ENCODE measurements at places on chromosomes 13 and 19.

DNA sequence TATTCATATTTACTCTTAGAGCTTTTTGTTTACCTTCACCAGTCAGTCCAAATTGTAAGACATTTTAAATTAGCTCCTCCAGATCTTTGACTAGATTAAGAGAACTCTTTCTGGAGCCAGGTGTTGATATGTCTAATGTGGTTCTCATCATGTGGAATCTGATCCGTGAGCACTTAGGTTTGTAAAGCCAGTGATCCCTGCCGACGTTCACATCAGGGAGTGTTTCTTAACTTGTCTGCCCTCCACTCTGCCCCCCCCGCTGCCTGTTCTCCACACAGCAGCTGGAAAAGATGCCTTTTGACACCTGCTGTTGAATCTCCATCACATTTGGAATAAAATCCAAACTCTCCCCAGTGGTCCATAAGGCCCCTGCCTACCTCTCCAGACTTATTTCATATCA, 17.7 kb downstream of the METTL21C start:
- no peak for DNase-seq

DNA sequence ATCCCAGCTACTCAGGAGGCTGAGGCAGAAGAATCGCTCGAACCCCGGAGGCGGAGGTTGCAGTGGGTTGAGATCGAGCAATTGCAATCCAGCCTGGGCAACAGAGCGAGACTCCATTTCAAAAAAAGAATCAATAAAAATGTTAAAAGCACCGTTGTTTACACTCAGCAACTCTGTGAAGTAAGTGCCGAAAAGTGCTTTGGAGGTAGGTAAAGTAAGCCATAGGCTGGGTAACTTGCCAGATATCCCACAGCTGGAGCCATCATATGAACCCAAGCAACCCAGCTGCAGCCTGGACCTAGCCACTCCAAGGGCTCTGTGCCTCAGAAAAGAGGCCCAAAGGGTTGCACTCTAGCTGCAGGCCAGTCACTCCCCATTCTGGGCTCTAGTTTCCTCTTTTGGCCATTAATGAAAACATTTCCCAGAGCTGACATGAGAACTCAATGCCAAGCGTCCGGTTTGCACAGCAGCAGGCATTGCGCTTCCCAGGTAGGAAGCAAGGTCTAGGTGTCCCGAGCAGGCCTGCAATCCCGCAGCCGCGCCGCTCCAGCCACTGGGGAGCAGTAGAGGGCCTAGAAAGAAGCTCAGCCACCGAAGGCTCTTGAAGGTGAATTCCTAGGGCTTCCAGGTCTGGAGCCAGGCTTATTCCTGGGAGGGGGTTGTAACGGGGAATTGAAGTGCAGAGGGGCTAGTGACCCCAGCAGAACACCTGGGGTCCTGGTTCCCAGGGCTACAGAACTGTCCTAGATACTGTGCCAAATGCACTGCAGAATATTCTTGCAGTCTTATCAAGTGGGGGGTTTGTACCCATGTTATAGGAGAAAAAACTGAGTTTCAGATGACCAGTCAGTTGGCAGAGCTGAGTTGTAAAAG, 4.1 kb upstream of the CD79A start:
- peak; percentile 62 for DNase-seq

DNA sequence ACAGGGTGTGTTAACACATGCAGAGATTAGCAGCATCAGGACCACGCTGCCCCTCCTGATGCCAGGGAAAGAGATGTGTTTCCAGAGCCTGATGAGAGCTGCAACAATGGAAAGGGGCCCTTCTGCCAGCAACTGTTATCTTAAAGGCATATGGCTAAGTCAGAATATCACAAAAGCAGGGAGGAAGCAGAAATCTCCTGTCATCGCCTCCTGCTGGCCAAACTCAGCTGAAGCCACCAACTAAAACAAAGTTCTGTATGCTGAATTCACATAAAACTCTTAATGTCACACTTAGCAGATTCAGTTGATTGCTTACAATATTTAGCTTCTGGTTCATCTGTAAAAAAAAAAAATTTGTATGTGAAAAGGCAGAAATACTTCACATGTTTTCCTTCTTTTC, 178.2 kb downstream of the GPC5 start:
- no peak for DNase-seq

DNA sequence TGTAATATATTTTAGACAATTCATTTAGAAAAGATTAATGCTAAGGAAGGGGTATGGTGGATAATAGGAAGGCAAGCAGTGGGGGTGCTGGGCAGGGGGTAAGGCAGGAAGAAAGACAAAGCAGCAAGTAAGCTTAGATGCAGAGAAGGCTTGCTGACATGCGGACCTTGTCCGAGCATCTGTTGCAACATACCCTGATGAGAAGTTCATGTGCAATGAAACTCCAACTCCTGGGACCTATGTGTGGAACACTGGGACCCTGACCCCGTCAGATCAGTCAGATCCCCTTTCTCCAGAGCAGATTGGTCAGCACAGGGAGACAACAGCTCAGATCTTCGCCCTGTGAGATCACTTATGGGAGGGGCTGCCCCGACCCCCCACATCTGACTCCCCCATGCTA, 71.3 kb upstream of the ZNF599 start:
- no peak for DNase-seq

GRCh38 chr13:25753976-25754375, 297.8 kb downstream of the SHISA2 start:
- DNase-seq, result no peak

DNA sequence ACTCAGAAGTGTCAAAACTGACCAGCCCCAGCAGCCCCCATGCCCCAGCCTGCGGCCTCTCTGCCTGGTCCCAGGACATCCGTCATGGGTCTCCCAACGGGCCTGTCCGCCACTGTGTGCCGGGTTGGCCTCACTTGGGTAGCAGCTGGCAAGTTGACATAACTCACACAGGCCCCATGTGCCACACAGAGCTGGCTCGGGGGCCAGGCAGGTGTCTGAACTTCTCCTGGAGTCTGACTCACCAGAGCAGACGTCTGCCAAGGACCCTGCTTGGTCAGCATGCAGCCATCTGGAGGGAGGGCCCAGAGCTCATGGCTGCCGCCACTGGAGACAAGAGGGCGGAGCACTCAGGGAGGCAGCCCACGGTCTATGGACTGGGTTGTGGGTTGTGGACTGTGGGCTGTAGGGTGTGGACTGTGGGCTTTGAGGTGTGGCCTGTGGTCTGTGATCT, 32.0 kb upstream of the TMEM255B start:
- peak; percentile 41 for DNase-seq

DNA sequence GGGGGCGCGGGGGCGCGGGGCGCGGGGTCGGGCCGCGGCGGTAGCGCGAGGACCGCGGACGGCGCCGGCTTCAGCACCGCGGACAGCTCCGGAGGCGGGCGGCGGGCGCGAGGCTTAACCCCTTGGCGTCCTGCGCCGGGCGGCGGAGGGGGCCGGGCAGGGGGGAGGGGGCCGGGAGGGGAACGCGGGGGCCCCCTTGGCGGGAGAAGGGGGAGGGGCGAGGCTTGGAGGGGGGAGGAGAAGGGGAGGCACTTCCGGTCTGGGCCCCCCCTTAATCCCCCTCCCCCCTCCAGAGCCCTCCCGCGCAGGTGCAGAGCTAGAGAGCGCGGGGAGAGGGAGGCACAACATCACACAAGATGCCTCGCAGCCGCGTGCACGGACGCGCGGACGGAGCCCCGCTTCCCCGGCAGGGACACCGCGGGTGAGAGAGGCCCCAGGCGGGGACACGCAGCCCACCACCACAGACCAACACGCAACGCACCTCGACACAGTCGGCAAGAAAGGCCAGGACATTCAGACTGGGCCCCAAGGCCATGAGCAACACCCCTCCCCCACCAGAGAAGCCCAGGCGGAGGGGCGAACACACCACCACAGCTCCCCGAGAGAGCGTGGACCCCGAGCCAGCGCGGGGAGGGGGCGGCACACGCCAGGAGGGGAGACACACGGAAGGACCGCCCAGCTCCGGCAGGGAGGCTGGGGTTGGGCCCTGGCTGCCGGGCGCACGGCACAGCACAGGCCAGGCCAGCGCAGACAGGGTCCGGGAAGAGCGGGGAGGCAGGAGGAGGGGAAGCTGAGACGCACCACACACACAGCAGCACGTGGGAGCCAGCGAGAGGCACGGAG, 24.1 kb downstream of the SHANK1 start:
- peak; percentile 23 for DNase-seq

DNA sequence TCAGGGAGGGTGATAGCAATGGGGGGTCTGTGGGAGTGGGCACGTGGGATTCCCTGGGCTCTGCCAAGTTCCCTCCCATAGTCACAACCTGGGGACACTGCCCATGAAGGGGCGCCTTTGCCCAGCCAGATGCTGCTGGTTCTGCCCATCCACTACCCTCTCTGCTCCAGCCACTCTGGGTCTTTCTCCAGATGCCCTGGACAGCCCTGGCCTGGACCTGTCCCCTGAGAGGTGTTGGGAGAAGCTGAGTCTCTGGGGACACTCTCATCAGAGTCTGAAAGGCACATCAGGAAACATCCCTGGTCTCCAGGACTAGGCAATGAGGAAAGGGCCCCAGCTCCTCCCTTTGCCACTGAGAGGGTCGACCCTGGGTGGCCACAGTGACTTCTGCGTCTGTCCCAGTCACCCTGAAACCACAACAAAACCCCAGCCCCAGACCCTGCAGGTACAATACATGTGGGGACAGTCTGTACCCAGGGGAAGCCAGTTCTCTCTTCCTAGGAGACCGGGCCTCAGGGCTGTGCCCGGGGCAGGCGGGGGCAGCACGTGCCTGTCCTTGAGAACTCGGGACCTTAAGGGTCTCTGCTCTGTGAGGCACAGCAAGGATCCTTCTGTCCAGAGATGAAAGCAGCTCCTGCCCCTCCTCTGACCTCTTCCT, 9.3 kb upstream of the CEACAM7 start:
- DNase-seq, result no peak
